ENCODE measurements at places on chromosomes 6 and 20.
A peak's percentile ranks its signal among the peaks of the same experiment; 100 is the strongest.

DNA sequence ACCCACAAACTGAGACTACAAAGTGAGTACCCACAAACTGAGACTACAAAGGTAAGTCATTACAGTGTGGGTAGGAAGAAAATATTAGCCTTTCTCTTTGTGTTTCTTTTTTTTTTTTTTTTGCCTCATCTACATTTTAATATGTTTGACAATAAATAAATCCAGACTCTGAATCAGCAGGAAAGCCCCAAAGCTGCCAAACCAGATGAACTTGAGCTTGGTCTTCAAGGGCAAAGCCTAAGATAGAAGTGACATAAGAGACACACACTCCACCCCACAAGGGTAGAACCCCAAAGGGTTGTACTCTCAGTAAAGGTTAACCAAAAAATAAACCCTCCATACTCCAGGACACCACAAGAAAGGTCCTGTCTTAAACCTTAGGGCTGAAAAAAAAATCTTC is 326.8 kb upstream of the ARID1B start:
- DNase-seq: no peak

GRCh38 chr6:169604076-169604475 is 97.8 kb downstream of the WDR27 start:
- no peak for DNase-seq

- DNase-seq: no peak
Measured at GRCh38 chr6:78701407-78701806, 165.9 kb upstream of the IRAK1BP1 start.

DNA sequence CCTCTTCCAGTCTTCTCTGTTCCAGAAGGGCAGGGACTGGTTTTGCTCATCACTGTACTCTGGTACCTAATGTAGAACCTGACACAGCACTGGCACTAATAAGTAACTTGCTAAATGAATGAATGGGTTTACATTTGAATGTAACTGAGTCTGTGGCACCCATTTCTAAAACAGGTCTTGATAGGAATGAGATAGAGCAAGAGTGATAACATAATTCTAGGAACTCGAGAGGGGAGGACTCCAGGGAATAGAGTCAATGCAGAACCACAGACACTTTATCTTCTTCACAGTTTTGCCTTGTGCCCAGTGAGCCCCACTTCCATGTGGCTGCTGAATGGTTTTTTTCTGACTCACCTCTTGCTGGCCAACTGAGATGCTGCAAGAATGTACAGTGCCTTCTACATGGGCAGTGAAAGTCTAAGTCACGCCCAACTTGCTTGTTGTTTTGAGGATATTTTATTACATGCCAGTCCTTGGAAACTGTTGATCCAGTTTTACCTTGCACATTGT is 61.1 kb downstream of the TBC1D7 start:
- DNase-seq: no peak

- DNase-seq: no peak
Measured at GRCh38 chr20:51611625-51611890, 69.0 kb upstream of the NFATC2 start.

- peak; percentile 52 for DNase-seq
Measured at GRCh38 chr6:34792605-34793500, 970 bp downstream of the BLTP3A start.
